Stimulated activated CD8-positive, alpha-beta memory T cell treated with anti-CD3 and anti-CD28 coated beads, Interleukin-4, amount 100 ng/mL, for 1 hour (primary cell): ENCODE measurements at places on chromosomes 2 and 18.

- DNase-seq, result no peak
These were observed 26.8 kb upstream of the HAAO start for GRCh38 chr2:42819160-42819559.

DNA sequence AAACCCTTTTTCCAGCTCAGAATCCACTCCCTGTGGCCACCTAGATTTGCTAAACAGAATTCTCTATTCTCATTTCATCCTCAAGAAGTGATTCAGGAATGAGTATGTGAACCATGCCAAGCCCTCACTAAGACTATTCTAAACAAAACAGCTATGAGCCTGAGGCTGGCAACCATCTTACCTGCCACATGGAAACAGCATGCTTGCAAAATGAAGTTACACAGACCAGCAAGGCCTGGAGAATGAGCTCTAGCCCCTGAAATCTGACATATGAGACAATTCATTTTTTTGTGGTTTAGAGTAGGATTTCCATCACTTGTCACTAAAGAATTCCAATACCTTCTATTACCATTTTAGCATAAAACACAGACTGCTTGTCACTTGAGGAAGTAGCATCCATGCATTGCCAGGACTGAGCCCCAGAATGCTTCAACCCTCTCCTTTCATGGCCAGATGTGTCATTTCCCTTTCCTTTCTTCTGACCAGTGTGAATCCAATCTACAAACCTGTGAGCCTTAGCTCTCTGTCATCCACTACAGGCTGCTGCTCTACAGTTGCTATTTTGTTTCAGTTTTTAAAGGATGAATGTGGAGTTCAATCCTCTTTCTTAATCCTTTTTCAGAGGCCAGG lies 744.3 kb upstream of the ACVR2A start:
- DNase-seq, result no peak

GRCh38 chr2:224659714-224660113 lies 56.5 kb downstream of the CCDC195 start:
- DNase-seq, result no peak

GRCh38 chr2:231646476-231646875 lies 53.8 kb downstream of the TEX44 start:
- DNase-seq, result no peak

- DNase-seq, result no peak
These were observed 931.0 kb upstream of the LRRTM1 start for GRCh38 chr2:81235601-81236000.

DNA sequence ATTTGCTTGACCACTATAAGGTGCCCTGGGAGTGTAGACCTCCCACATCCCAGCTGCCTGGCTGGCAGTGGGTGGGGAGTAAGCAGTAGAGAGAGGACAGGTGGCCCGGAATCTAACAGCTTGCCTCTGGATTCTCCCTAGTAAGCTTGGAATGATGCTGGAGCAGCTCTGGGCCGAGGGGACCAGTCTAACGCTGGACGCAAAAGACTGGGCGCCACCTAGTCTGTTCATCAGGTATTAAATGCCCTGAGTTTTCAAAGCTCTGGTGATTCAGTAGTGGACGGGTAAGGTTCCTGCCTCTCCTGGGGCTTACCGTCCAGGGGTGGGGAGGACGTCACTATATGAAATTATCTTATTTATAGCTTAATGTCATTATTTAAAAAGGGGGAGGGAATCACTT lies 648 bp upstream of the LYPD6B start:
- no peak for DNase-seq

DNA sequence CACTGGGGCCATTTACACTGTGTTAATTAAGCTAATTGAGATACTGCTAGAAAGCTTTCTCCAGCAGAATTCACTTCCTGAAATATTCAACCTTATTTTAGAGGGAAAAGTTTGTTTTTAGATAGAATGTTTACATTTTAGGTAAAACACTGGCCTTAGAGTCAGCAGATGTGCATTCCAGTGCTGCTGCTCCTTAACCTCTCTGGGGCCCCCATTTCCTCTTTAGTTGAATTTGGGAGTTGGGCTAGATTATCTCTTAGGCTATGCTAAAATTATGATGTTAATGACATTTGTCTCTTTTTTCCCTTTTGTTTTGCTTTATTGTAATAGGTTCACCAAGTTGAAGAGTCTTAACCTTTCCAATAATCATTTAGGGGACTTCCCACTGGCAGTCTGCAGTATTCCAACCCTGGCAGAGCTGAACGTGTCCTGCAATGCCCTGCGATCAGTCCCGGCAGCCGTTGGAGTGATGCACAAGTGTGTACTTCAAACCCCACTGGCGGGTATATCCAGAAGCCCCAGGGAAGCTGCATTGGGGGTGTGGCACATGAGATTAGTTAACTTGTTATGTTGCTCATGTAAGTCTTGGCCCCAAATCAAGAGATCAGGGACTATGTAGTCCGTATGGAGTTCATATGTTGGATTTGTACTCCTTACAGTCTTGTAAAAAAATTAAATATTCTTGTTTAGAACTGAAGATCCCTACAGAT lies 179.5 kb downstream of the PHLPP1 start:
- DNase-seq, result no peak

DNA sequence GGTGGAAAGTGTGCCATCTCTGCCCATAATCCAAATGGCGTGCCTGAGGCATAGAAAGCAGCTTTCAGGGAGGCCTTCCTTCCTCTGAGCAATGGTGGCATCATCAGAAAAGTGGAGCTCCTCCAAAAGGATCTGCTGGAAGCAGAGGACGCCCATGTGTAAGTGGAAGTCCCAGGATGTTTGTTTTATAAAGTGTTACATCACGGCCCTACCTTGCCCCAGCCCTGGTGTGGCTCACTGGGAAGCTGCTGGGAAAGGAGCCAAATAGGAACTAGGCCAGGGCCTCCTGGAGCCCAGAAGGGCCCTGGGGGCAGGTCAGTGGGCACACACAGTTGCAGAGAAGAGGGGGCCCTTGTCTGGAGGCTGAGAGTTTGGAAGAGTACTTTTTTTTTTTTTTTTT lies 4.2 kb upstream of the ODC1 start:
- DNase-seq, result no peak
